ENCODE measurements at places on chromosomes 7 and 10.

DNA sequence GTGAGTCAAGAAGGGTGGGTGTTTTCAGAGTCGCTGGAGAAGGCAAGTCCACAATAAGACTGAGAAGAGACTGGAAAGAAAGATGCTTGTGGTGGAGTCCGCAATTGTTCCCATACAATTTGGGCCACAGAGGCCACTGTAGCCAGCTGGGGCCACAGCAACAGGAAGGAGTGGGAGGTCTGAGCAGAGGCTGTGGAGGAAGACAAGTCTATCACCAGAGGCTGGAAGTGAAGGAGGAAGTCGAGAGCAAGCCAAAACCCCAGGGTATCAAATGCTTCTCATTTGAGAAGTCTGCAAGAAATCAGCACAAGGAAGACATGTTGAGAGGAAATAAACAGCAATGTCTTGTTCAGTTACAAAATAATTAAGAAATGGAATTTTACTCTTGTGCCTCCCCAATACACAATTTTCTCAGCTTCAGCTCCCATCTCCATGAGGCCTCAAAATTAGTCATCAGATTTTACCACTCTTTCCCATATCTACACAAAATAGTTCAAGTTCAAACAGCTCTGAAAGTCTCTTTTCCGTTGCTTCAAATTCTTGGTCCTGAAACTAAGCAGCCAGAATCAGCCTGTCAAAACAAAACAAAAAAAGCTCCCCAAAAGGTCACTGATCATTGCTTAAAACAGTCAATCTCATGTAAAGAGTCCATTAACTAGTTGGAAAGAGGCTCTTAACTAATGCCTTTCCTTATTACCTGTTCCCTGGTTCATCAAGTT, 31.6 kb downstream of the SLC16A12 start:
- no peak for DNase-seq

DNA sequence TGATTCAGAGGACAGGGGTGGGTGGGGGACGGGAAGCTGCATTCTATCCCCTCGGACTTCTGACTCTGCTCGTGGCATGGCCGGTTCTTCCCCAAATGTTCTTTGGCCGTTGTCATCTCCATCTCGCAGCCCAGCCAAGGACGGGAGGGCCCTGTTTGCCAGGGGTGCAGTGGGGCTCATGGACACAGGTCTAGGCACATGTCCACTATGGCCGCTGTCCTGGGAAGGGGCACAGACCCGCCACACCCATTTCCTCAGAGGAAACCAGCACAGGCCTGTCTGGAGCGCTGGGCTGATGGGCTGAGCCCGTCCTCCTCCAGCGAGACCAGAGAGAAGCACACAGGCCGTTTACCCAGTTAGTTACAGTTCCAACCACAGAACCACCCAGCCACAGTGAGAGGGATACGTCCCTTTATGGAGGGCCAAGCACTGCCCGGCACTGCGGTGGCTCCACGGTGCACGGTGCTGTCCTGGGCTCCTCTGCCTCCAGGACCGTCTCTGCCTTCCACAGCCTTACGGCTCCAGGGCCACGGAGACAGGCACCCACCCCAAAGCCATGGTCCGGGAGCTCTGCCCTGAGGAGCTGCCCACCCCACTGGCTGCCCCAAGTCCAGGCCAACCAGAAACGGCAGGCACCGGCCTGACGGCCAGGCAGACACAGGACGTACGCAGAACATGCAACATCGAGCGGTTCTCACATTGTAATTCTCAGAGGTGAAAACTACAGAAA, 20.2 kb downstream of the DPYSL4 start:
- no peak for DNase-seq

DNA sequence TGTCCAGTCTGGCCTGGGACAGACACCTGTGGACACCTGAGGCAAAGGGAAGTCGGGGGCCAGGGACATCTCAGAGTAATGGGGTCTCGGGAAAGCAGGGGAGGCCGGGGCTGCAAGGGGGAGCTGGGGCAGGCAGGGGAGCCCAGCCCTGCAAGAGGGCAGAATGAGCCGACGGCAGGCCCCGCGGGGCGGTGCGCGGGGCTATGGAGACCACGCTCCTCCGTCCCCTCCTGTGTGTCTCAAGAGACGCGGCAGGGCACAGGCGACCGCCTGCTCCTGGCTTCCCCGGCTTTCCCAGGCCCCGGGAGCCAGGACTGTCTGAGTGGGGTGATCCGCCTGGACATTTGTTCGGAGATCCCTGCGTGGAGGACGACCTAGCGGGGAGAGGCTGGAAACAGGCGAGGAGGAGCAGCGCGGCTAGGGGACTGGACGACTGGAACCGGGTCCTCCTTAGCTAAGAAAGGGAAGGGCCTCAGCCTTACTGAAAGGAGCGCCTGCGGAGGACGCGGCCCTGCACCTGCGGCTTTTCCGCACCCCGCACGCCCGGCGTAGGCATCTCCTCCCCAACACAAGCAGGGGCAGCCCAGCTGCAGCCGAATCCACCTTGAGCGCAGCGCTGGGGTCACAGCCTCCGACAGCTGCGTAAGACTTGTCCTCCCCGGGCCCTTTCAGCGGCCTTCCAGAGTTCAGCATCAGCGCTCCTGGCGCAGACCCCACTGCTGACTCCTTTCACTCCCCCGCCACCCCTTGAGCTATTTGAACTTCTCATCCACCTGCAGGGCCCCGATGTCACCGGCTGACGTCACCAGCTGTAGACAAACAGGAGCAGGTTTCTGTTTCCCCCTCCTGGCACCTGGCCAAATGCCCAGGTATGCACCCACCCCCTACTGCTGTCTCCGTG, 176.4 kb downstream of the ZNF248 start:
- DNase-seq, result no peak

DNA sequence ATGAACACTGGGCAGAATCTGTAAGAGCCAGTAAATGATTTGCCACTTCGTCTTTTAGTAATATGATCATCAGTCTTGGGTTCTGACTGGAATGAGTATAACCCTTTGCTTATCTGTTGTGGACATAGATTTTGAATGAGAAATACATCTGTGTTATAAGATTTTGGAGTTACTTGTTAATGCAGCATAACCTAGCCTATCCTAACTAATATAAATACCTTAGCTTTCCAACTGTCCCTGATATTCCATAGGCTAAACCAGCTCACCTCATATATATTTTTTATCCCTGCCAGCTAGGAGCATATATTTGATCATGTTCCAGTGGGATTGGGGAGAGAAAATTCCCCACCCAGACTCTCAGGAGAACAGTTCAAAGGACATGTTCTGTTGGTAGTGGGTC, 15.1 kb downstream of the LRMDA start:
- no peak for DNase-seq

- DNase-seq, result no peak
Observed at GRCh38 chr10:102157224-102157623, 5.0 kb downstream of the NOLC1 start.

DNA sequence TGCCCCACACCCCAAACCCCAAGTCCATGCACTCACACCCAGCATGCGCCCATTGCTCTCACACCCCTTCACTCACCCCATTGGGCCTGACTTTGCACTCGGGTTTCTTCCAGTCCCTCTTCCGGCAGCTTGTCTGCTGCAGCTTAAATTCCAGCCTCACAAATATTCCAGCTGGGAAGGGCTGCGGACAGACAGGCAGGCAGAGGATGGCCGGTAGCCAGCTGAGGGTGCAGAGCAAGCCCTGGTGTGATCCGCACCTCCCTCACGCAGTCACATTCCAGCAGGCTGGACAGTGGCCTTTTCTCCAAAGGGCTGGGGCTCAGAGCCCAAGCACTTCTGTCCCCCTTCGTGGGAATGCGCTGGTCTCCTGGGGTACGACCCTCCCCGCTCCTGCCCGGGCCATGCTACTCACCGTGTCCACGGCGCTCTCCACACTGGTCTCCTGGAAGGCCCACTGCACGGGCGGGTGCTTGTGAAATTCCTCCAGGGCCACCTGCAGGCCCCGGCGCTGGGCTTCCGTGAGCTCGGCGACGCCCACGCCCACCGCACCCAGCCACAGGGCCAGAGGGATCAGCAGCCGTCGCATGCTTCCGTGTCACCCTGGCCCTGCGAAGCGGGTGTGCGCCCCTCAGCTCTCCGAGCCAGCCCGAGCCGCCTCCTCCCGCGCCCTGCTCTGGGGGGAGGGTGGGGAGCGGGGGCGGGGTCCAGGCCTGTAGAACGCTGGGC, 1.2 kb downstream of the RARRES2 start:
- DNase-seq, result peak; percentile 69

DNA sequence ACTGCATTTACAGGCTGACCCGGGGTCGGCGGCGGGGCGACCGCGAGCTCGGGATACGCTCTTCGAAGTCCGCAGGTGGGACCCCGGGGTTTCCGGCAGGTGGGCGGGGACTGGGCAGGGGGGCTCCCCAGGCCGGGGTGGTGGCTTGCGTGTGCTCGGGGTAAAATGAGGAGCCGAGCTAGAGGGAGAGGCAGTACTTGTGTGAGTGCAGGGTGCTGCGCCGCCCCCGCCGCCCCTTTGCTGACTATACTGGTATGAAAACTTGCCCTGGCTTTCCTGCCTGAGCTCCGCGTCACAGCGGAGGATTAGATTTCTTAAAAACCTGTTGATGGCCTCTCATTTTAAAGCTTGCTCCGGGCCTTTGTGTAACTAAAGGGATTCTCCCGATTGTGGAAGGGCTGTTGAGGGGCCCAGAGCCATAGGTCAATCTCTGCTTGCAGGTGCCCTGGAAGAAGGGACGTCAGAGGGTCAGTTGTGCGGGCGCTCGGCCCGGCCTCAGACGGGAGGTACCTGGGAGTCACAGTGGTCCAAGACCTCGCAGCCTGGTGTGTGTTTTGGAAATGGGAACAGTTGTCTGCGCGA, 488 bp downstream of the ARMC10 start:
- DNase-seq, result peak; percentile 35

DNA sequence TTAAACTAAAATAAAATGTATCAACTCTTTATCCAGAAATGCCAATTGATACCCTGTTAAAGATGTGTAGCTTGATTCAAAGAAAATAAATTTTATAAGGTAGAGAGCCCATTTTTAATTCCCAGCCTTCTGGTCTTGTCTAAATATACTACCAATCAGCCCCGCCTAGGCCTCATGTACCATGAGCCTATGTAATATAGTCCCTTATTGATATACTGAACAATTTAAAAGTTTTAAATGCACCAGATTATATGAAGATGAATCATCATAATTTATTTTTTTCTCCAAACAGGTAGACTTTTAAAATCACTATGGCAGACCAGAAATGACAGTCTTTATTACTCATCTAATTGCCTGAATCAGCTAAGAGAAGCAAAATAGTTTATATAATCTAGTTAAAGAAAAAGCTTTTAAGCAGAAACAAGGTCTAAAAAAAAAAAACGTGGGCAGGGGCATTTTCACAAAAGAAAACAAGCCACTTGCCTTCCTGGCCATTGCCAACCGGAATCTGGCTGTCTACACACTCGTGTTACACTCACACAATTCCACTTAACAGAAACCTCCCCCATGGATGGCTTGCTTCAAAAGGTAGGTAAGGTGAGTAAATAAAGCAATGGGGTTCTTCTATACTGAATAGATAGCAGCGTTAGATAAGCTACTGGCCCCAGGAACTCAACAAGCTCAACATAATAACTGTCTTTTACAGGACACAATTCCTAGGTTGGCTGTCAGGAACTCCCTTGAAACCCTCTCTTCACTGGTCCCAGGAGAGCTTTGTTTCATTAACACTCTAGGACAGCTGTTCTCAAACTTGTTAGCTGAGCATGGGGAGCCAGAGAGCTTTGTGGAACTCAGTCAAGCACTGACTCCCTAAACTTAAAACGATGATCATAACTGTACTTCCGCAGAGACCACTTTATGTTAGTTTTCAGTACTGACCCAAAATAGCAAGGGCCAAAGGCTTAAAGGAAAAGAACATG, 37.2 kb downstream of the RAPGEF5 start:
- DNase-seq, result peak; percentile 29

GRCh38 chr7:115911465-115911864, 119.1 kb downstream of the TFEC start:
- DNase-seq, result no peak

GRCh38 chr10:24900888-24901685, 51.3 kb downstream of the PRTFDC1 start:
- DNase-seq, result no peak

DNA sequence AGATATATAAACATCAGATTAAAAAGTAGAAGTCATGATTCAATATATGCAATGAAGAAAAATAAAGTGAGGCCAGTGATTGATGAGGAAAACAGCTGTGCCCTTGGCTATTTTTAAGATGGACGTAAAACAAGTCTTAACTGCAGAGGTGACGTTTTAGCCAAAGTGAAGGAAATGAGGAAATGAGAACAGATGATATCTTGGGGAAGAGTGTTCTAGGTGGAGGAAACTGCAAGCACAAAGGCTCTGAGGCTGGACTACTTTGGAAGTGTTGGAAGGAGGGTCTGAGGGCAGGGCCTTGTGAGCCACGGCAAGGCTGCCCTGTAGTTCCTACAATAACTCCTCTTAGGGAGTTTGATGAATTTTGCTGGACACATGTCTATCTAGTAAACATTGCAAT, 140.5 kb upstream of the AKR1E2 start:
- no peak for DNase-seq

GRCh38 chr7:46291601-46292150, 370.6 kb upstream of the IGFBP3 start:
- DNase-seq, result peak; percentile 45

GRCh38 chr7:103148131-103148993, 537 bp downstream of the NAPEPLD start:
- no peak for DNase-seq

GRCh38 chr10:94402204-94402842, at the start of gene TBC1D12:
TBC1D12 (plus strand) TSS chr10:94402541; CDS start chr10:94402614, 73 bp downstream.
- peak; percentile 95 for DNase-seq

DNA sequence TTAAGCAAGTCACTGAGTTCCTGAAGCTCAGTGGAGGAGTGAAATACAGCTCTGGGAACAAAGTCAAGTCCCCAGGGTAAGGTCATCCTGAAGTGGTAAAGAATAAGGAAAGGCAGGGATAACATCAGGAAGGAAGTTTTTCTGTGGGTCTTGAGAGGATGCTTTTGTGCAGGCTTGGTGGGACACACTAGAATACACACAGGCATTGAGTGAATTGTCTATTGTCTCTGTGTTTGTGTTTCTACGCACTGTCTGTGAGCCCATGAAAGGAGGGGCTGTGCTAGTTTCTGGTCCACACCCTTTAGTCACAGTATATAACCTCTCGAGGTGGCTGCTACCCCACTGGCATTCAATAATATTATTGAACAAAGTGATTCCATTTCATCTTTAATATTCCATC, 95.8 kb upstream of the ABCB5 start:
- DNase-seq, result no peak

GRCh38 chr7:86784765-86785164, 141.1 kb downstream of the GRM3 start:
- DNase-seq, result no peak

GRCh38 chr7:98105942-98106544, 619 bp upstream of the LMTK2 start:
- no peak for DNase-seq

- DNase-seq, result no peak
Observed at GRCh38 chr7:4612237-4612636, 69.9 kb upstream of the FOXK1 start.

GRCh38 chr7:85154282-85154937, 32.4 kb downstream of the SEMA3D start:
- DNase-seq, result no peak

GRCh38 chr7:53642361-53642760, 606.9 kb downstream of the POM121L12 start:
- no peak for DNase-seq

GRCh38 chr7:158596309-158596708, 8.7 kb upstream of the PTPRN2 start:
- DNase-seq, result no peak
